OCI-LY7 (cell line): ENCODE measurements at places on chromosomes 16 and 17.
A peak's percentile ranks its signal among the peaks of the same experiment; 100 is the strongest.

DNA sequence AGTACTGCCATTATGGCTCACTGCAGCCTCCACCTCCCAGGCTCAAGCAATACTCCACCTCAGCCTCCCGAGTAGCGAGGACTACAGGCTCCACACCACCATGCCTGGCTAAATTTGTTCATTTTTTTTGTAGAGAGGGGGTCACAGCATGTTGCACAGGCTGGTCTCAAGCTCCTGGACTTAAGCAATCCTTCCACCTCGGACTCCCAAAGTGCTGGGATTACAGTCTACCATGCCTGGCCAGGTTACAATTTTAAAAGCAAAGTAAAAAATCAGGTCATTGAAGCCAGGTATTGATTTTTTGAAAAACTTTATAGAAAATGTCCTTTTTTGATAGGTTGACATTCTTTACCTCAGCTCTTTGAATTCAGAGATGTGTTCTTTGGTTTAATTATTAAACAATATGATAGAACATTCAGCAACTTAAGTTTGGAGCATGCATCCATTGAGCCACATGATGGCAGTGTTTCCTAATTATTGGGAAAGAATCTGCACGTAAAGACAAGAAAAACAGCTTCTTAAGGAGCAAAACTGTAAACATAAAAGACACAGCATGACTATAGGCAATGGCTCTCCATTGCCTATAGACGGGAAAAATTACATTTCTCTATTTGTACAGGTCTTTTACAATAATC is 1.7 kb upstream of the SLC16A11 start:
- DNase-seq, result peak; percentile 74

GRCh38 chr16:53153130-53153529 is 98.3 kb downstream of the CHD9 start:
- DNase-seq, result no peak

DNA sequence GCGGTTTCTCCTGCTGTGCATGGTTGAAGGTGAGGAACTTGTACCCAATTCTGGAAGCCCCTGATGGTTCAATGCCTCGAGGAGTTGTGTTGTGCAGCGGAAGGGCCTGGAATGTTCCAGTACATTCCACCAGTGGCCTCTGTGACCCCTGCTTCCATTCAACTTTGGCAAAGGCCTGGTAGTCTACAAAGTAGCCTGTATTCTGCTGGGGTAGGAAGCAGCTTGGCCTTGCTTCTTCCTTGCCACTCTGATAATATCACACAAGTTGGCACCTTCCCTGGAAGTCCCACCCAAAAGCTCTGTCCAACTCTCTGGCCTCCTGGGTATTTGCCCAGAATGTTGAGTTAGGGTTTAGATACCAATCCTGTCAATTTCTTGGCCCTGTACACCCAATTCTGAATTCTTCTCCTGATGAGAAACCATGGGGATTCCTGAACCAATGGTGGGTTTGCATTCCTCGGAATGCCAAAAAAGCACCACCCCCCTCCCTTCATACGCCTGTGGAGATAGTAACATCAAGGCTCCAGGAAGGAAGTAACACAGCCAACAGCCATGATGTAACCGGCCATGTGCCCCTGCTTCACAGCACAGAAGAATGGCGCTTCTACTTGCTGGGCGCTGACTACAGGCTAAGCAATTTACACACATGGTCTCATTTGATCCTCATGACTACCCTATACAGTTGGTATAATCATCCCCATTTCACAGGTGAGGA is 11.8 kb upstream of the FAM117A start:
- DNase-seq, result no peak

GRCh38 chr17:40564883-40565768 is at the start of gene CCR7:
TSS of gene CCR7 (minus strand) at chr17:40565472. CDS start at chr17:40565409, 63 bp downstream.
- DNase-seq, result peak; percentile 75

- peak; percentile 78 for DNase-seq
Observed at GRCh38 chr17:68205808-68206720, 41.8 kb upstream of the AMZ2 start.

GRCh38 chr16:20905576-20905975 is 5.0 kb downstream of the LYRM1 start:
- DNase-seq, result no peak

DNA sequence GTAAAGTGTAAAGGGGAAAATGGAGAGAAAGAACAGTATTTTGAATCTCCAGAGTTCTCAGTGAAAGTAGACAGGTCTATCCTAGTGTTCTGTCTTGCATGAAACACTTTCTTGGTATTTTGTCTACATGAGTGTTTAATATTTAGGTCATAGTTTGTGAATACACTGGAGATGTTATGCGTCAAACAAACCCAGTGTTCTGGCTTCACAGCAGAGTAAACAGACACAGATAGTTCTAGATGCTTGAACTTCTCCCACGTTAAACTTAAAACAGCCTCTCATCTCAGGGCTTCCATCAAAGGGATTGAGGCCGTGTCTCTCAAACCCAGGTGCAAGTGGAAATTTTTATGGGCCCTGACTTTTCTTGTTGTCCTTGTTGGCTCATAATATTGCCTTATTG is 48.3 kb downstream of the RBFOX1 start:
- no peak for DNase-seq

DNA sequence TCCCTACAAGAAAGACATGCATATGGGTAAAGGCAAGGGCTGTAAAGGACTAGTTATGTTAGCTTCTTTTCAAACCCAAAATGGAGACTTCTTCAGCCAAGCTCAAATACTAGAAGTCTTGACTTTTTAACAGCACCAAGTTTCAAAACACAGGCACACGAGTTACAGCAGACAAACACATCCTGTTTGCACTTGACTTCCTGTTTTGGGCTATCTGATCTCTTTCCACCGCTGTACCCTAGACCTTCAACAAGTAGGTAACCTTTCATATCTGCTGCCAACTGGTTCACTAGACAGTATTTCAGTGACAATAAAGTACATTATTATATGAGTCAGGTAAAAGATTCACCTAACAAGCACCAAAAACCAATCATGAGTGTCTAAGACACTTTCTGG is 12.3 kb downstream of the RFFL start:
- peak; percentile 50 for DNase-seq

- DNase-seq, result no peak
Observed at GRCh38 chr17:67534941-67535340, 157.9 kb downstream of the PITPNC1 start.

- DNase-seq, result no peak
Observed at GRCh38 chr17:75386430-75386829, 19.0 kb downstream of the GRB2 start.
